ENCODE measurements at places on chromosomes 4 and X. TPM values are rescaled to one million over a fixed set of nuclear protein-coding genes. Genes with fewer than 3 reads are reported as not detected.

SLC49A3 gene
- total RNA-seq: 1.7 TPM

SNCA gene
- total RNA-seq: 1.4 TPM

OTUD6A gene
- not detected for total RNA-seq

- DNase-seq: no peak
- no peak overlapping the region for H3K27ac ChIP-seq
- no peak overlapping the region for H3K4me3 ChIP-seq
- H3K27me3 ChIP-seq: no peaks in the 10 kb centered on the region
Measured at GRCh38 chr4:151921811-151922210, 161.0 kb upstream of the GATB start.

DNA sequence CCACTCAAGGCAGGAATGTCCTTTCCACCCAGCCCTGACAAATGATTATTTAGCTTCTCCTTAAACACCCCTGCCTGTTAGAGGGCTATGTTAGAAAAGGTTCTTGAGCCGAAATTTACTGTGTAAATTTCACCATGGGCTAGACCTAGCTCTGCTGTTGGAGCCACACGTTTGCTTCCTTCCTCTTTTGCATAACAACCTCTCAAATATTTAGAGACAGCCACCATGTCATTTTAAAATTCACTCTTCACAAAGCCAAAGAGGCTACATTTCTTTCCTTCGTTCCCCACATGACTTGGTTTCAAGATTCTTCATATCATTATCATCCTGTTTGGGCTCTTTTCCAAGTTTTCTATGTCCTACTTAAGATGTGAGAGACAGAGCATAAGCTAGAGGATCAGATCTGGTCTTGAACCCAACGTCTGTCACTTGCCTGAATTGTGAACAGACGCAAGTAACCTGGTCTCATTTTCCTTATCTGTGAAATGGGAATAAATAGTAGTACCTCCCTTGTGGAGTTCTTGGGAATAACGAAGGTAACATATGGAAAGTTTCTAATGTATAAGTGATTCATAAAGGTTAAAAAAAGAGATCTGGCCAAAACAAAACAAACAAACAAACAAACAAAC lies 6.7 kb downstream of the DOCK11 start:
- peak overlapping the region; percentile 46 for H3K27ac ChIP-seq
- no peaks in the 10 kb centered on the region for H3K36me3 ChIP-seq
- H3K27me3 ChIP-seq: no peaks in the 10 kb centered on the region
- no peak overlapping the region for H3K4me3 ChIP-seq
- DNase-seq: no peak

DNA sequence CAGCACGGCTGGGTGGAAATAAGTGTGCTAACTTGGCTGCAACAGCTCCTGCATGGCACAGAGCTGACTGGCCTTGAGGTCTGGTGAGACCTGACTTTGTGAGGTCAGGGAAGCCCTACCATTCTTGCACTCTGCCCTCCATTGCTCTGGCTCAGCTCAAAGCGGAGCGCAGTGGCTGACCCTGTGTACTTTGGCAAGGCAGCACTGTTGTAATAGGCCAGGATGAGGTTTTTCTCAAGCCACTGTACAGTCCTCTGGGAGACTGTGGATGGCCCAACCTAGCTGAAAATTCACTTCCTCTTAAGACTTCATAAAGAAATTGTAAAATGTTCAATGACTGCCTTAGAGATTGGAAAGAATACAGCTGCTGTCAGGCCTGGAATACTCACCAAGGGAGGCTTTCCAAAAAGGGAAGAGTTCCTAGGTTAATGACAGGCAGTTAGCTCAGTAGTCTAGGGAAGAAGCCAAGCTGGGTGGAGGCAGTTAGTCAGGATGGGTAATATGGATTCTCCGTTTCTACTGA lies 129.8 kb downstream of the GUCY2F start:
- no peaks in the 10 kb centered on the region for H3K36me3 ChIP-seq
- no peak overlapping the region for H3K27ac ChIP-seq
- H3K4me3 ChIP-seq: no peak overlapping the region
- H3K27me3 ChIP-seq: no peaks in the 10 kb centered on the region
- H3K4me1 ChIP-seq: no peaks in the 10 kb centered on the region

DNA sequence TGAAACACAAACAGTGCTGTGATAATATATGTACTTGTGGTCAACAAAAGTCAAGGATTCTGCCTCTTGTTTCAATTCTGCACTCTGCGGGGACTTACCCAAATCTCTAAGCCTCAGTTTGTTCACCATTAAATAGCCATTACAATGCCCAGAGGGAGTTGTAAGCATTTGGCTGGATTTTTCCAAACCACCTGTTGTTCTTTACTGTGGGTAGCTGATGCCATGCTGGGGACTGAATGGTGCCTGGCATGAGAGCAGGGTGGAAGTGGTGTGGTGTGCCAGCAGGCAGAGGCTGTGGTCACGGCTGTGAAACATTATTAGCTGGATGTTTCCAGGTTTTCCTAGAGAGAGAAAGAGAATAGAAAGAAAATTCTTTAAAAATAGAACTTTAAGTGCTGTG lies 60.7 kb upstream of the PAK3 start:
- H3K27ac ChIP-seq: no peak overlapping the region
- H3K4me3 ChIP-seq: no peak overlapping the region
- no peaks in the 10 kb centered on the region for H3K36me3 ChIP-seq
- DNase-seq: no peak
- no peaks in the 10 kb centered on the region for H3K27me3 ChIP-seq

DNA sequence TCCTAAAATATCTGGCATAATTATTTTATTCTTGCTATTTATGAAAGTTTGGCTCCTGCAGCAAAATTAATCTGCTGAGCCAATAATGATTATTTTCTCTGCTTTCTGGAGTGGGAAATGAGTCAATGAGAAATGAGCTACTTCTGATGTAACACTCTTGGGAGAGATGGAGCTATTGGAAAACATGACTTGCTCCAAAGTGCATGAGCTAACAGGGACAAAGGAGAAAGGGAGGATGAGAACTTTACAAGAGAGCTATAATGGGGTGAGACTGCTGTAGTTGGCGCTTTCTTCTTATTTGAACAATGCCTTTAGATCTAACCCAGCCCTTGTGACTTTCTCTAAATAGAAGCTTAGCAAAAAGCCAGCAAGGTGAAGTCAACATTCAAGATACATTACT lies 615.1 kb downstream of the ANKRD50 start:
- no peaks in the 10 kb centered on the region for H3K27me3 ChIP-seq
- no peak for DNase-seq
- H3K27ac ChIP-seq: no peak overlapping the region
- H3K4me3 ChIP-seq: no peak overlapping the region

BEND4 gene
- 0.23 TPM for total RNA-seq

OCRL gene
- 2.0 TPM for total RNA-seq

GRCh38 chrX:42803320-42803719 lies 25.4 kb upstream of the PPP1R2C start:
- H3K4me1 ChIP-seq: no peaks in the 10 kb centered on the region
- H3K4me3 ChIP-seq: no peak overlapping the region
- H3K36me3 ChIP-seq: no peaks in the 10 kb centered on the region
- H3K27ac ChIP-seq: no peak overlapping the region
- no peaks in the 10 kb centered on the region for H3K27me3 ChIP-seq
- DNase-seq: no peak
